ENCODE measurements at places on chromosomes 4 and X.
A peak's percentile ranks its signal among the peaks of the same experiment; 100 is the strongest.

- DNase-seq = no peak
Measured at GRCh38 chr4:20624793-20625374, 75.4 kb upstream of the PACRGL start.

DNA sequence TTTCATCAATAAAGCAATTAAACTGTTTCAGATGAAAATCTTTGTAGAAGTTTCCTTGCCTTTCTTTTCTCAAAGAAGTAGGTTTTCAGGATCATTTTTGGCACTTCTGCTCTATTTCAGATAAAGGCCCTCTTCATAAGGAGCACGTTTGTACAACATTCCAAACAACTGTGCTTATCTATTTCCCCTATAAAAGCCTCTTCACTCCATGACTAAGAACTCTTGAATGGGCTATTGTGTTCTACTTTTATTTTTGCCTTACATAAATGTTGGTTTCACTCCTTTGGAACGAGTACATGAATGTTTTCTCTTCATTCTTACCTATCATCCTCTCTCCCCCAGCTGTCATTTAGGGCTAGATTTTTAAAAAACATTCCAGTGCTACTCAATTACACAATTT, 288.0 kb upstream of the PPP1R2C start:
- DNase-seq = no peak

DNA sequence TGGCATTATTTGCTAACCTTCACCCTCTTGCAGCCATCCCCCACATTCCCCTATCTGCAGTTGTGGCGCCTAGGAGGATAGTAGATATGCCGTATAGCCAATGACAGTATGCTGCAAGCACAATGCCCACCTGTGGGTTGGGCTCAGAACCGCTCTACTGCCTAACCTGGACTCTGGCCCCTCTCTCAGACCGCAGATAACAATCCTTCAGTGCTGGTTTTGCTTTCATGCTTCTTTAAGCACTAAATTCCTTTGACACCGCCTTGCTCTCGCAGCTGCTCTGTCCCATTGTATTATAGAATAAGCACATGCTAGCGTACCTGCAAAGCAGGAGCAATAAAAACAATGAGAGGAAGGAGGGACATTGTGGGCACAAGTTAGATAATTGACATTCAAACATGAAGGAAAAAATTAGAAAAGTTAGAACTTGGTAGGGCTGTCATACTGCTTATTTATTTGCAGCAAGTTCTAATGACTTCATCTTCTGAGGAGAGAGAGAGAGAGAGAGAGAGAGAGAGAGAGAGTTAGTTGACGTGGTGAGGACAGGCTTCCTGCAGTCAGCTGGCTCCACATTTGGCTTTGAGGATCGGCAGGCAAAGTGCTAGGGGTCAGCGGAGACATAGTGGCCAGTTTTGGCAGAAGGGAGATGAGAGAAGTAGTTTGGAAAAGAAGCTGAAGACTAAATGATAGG, 55.8 kb downstream of the WWC2 start:
- DNase-seq = peak; percentile 54

- no peak for DNase-seq
Measured at GRCh38 chr4:20217951-20218350, 33.8 kb upstream of the SLIT2 start.

- DNase-seq = no peak
Measured at GRCh38 chrX:130467936-130468335, 66.1 kb downstream of the RBMX2 start.

DNA sequence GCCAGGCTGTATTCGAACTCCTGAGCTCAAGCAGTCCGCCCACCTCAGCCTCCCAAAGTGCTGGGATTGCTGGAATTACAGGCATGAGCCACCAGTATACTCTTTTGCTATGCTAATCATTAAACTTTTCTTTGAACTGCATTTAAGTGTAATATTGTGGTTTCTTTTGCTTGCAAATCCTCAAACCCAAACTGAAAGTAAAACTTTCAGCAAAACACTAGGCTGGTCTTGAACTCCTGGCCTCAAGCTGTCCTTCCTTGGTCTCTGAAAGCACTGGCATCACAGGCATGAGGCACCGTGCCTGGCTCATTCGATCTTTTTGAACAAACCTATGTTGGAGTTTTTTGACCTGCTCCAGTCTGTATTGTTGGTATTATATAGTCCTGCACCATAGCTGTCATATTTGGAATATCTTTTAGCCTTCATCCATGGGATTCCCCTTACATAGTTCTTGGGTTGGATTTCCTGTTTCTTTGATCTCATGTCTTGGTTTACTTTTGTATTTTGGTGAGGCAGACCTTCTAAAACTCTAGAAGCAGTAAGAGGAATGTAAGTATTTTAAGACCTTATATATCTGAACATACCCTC, 34.1 kb downstream of the MOB1B start:
- DNase-seq = no peak

DNA sequence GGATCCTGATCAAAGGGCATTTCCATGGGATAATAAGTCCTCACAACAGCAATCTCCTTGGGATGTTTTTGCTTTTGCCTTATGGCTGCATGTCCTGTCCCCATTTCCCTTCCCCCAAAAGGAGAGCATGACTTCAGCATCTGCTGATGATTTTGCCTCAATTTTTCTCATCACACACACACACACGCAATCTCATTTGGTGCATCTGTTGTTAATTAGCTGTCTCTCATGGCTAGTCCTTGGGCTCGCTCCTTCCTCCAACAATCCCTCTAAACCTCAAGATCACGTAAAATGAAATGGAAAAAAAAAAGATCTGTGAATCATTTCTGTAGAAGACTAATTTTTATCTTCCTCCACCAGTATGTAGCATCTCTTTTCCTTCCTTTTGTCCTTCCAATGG, 153.6 kb downstream of the RBMX2 start:
- DNase-seq = no peak

DNA sequence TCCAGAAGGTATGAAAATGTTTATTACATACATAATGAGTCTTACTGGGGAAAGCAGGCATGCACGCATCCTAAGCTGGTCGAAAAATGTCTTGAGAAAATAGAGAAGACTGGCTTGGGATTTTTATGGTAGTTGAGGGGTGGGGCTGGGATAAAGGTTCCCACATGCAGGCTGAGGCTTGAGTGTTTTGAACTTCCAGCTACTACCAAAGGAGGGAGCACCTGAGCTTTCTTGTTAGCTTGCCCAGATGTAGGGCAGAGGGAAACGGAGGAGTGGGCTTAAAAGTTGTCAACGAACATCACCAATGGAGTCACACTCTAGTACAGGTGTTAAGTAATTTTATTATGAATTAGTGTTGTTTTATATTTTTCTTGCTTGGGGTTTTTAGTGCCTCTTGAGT, 39.6 kb upstream of the SRPX start:
- no peak for DNase-seq

GRCh38 chrX:153560000-153560399, 38.9 kb downstream of the CCNQ start:
- no peak for DNase-seq

DNA sequence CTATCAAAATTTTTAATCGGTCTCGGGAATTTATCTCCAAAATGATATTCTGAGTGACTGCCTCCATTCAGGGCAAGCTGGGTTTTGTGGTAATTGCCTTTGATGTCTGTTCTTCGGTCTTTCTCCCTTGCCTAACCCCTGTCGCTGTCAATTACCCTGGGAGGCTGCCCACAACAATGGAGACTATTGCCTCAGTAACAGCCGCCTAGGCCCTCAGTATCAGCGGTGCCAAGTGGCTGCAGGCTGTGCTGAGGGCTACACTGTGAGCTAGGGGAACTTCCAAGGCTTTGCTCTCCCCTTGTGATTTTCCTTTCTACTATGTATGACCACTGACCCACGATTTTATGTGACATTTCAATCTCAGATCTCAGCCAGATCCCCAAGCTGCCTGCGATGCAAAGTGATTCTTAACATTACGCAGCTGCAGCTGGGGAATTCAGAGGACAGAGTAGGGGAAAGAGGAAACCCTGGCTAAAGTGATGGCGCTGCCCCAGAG, 36.3 kb upstream of the REST start:
- no peak for DNase-seq

DNA sequence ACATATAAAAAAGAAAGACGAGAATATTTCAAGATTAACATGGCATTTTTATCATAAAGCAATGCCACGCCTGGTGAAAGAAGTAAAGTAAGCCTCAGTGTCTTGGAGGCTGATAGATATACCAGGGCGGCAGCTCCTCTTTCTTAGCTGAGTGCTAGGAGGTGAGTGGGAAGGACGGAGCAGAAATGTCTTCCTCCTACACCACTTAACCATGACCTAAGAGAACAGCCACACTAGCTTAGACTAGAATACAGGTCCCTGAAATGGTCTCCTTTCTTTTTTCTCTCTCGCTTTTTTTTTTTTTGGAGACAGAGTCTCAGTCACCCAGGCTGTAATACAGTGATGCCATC, 75.0 kb downstream of the NAF1 start:
- no peak for DNase-seq

DNA sequence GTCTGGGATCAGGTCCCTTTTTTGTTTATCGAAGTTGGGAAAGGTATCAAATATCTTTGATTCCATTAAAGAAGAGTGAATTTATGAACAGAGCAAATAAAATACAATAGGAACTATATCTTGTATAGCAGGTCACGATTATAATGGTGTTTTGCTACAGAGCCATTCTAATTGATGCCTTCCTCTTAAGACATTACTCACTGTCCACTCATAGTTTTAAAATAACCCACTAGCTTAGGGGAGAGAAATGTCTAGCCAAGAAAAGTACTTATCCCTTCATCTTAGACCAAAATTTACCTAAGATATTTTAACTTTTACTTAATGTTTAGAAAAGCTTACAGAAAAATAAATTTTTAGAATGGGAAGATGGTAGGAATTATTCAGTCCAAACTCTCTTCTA, 112.0 kb upstream of the PABPC4L start:
- peak; percentile 14 for DNase-seq

DNA sequence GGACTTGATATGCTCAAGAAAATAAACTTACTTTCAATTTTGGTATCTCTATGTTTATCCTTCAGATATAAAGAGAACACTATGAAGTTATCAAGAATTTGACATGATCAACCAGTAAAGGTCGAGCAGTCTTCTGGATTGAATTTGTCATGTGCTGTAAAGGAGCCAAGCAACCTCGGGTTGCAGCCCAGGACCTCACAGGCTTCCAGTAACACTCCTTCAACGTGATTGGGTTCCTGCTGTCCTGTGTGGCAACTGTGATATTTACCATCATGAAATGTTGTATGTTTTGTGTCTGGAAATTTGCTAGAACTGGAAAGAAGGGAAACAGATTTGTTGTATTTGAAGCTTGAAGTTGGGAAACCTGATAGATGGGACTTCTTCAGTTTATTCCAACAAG, 52.0 kb upstream of the UGT2B7 start:
- no peak for DNase-seq

DNA sequence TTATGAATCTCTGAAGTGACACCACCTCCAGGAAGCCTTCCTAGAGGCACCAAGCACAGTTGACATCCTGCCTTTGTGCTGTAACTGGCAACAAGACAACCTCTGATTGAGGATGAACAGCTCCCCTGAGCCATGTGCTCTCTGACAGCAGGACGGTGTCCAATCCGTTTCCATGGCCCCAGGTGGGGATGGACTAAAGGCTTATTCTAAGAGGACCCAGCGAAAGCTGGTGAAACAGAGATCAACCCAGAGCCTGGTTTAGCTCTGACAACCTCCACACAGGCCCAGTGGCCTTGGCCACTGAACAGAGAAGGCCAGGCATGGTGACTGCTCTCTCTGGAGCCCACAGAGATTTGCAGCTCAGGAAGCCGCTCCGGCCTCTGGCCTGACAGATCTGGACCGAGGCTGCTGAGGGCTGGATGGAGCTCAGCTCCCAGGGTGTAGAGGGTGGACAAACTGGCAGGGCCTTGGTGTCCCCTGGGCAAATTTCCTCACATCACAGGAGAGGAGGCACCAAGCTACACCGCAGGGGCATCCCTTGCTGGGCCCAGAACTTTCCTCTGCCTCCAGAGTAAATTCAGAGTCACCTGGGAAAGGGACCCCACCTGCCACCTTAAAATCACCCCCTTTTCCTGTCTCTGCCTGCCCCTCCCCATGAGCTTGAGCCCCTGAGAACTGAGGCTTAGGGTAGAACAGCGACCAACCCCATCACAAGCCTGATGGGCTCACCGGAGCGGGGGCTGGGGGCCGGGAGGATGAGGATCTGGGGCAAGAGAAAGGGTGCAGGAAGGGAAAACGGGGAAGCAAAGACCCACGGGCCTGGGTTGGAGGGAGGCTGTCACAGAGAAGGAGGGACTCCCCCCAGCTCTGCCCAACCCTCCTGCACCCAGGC, 40.2 kb downstream of the HMX1 start:
- no peak for DNase-seq
